ENCODE measurements at places on chromosomes 16 and 17.

- peak; percentile 37 for DNase-seq
Observed at GRCh38 chr17:72592242-72592966, 471.6 kb downstream of the SOX9 start.

DNA sequence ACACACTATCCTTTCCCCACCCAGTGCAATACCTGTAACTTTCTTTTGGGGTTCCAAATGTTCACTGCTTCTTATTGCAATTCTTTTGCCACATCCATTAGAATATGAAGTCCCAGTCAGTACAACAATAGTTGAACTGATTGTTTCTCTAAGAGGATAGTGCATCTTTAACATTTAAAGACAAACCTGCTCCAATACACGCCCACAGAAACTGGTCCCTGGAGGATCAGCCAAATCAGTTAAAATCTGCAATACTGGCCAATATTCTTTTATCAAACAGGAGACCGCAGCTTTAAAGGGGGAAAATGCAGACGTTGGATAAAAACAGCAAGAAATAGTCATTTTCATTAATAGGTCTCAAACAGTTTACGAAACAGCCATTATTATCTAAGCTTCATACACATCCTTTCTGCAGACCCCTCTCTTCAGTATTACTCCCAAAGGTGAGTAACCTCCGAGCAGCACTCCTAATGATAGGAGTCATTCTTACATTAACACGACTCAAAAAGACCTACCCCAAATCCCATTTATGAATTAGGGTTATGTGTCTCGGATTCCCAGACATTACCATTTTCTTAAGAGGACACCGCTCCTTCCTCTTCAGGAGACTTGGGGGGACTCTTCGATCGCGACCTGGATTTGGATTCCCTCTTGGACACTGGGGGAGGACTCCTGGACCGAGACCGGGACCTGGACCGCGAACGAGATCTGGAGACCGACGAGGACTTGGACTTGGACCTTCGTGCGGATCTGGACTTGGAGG is 1.4 kb downstream of the SRSF2 start:
- DNase-seq: no peak

GRCh38 chr16:72480911-72481310 is 309.0 kb upstream of the PMFBP1 start:
- DNase-seq: no peak

DNA sequence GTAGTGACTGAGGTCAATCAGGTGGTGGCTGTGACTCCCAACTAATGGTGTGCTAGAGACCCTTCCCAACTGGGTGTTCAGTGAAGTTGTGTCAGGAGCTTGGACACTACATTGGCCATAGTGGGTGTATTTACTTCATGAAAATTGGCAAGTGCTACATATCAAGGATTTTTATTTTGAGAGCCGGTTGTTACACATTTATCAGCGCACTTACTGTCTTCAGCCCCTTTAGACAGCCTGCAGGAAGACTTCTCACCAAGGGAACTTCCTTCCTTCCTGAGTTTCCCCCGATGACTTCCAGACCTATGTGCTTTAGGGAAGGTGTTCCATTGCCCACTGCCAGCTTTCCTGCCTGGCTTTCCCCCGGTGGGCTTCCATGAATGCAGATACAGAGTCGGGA is 261.2 kb downstream of the CBLN1 start:
- DNase-seq: no peak

GRCh38 chr17:40558890-40559563 is 6.2 kb downstream of the CCR7 start:
- DNase-seq: no peak

GRCh38 chr17:59863616-59864015 is 29.1 kb downstream of the TUBD1 start:
- no peak for DNase-seq

- DNase-seq: peak; percentile 21
Observed at GRCh38 chr16:46843898-46844642, 13.1 kb upstream of the C16orf87 start.

DNA sequence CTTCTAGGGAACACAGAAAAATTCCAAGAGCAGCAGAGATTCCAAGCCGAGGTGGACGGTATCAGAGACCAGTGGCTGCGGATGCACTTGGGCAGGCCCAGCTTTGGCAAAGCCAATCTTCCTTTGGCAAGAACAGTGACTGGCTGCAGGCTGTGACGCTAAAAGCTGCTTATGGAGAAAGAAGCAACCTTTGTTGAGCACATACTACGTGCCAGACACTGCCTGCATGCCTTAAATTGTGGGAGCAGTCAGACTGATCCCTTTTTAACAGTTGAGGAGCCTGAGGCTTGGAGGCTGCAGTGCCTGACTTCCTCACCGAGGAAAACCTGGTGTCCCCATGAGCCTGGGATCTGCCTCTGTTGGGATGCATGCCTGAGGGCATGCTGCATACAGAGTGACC is 69.0 kb upstream of the AMZ2 start:
- no peak for DNase-seq

DNA sequence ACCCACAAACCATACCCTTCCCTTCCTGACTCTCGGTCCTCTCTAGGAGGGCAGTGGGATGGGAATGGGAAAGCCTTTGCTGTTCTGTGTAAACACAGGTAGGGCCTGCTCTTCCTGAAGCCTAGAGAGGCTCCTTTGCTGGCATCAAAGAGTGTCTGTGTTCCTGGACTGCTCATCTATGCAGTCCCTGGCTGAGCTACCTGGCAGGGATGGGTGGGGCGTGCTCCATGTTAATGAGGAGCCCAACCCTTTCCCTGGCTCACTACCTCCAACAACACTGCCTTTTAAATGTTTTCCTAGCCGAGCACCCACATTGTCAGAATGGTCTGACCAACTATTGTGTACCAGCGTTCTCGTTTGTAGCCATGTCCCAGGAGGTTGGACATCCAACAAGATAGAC is 26.6 kb upstream of the NAGLU start:
- DNase-seq: no peak

- no peak for DNase-seq
Observed at GRCh38 chr17:332023-332422, 20.6 kb downstream of the RPH3AL start.

GRCh38 chr17:75774991-75775668 is 9.5 kb upstream of the UNK start:
- DNase-seq: peak; percentile 11

DNA sequence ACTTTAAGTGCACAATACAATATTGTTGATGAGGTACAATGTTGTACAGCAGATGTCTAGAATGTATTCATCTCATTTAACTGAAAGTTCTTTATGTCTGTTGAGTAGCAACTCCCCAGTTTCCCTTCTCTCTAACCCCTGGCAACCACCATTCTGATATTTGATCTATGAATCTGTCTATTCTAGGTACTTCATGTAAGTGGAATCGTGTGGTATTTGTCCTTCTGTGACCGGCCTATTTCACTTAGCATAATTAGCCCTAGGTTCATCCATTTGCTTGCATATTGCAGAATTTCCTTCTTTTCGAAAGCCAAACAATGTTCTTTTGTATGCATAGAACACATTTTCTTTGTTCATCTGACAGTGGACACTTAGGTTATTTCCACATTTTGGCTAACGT is 10.8 kb downstream of the RGS9 start:
- DNase-seq: no peak

DNA sequence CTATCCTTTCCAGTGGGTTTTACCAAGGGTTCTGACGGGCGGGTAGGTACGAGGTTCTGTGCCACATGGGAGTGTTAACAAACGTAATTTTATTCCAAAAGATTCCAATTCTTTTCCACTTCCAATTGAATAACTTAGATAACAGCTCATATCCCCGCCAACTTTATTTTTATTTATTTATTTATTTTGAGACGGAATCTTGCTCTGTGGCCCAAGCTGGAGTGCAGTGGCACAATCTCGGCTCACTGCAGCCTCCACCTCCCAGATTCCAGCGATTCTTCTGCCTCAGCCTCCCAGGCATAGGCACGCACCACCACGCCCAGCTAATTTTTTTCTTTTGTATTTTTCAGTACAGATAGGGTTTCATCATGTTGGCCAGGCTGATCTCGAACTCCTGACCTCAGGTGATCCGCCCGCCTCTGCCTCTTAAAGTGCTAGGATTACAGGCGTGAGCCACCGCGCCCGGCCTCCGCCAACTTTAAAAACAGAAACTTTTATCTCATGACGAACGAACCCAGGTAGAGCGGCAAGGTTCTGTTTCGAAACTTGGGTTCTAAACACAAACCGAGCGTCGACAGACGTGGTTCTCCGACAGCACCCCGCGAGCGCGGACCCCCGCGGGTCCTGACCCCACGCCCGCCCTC is 613 bp downstream of the ECI1 start:
- no peak for DNase-seq

- DNase-seq: no peak
Observed at GRCh38 chr17:67369676-67370075, 3.3 kb upstream of the PSMD12 start.

- no peak for DNase-seq
Observed at GRCh38 chr17:27329146-27329805, 35.4 kb downstream of the WSB1 start.

- no peak for DNase-seq
Observed at GRCh38 chr17:17582372-17582771, 9.1 kb downstream of the PEMT start.

- DNase-seq: no peak
Observed at GRCh38 chr16:25370541-25370940, 112.9 kb upstream of the ZKSCAN2 start.

GRCh38 chr17:40949418-40949817 is 12.0 kb upstream of the KRT23 start:
- DNase-seq: no peak

- DNase-seq: no peak
Observed at GRCh38 chr17:66076546-66077190, 115.3 kb downstream of the CEP112 start.

GRCh38 chr17:69913216-69913615 is 161.8 kb upstream of the KCNJ16 start:
- DNase-seq: no peak

DNA sequence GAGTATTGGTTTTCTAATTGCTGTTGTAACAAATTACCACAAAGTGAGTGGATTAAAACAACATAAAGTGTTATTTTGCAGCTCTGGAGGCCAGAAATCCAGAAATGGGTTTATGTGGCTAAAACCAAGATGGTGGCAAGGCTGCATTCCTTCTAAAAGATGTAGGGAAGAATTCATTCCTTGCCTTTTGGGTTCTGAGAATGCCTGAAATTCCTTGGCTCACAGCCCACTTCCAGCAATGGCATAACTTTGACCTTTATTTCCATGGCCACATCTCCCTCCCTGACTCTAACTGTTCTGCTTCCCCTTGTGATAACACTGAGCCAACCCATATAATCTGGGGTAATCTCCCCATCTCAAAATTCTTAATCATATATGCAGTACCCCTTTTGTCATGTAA is 269.6 kb upstream of the RPL38 start:
- no peak for DNase-seq

GRCh38 chr17:41498276-41498675 is 7.1 kb downstream of the KRT13 start:
- DNase-seq: peak; percentile 85

GRCh38 chr17:77782201-77782600 is 176.3 kb upstream of the TNRC6C start:
- DNase-seq: no peak

- peak; percentile 49 for DNase-seq
Observed at GRCh38 chr17:79800325-79801155, 3.7 kb upstream of the CBX8 start.

DNA sequence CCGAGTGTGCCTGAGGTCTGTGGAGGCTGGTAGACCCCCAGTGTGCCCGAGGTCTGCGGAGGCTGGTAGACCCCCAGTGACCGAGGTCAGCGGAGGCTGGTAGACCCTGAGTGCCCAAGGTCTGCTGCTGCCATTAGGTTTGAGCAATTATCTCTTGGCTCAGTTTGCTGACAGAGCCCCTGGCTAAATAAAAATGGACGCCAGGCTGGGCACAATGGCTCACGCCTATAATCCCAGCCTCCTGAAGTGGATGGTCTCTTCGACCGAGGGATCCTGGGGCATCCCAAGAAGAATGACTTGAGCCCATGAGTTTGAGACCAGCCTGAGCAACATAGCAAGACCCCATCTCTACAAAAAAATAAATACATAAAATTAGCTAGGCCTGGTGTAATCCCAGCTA is 98.7 kb upstream of the ZNF469 start:
- no peak for DNase-seq

DNA sequence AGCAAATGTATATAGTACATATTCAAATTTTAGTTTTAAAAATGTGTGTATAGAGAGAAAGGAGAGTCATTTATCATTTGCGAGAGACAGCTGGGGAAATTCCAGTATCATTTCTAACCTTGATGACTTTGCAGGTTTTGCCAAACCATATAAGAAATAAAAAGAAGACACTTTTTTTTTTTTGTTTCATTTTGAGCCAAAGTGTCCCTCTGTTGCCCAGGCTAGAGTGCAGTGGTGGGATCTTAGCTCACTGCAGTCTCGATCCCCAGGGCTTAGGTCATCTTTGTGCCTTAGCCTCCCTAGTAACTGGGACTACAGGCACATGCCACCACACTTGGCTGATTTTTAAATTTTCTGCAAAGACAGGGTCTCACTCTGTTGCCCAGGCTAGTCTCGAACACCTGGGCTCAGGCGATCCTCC is 38.4 kb upstream of the VWA3A start:
- no peak for DNase-seq

All from inflammatory macrophage treated with lipopolysaccharide for 4 hours (primary cell).